CD4-positive, alpha-beta T cell treated with Interleukin-10 for 1 hour (primary cell): ENCODE measurements at places on chromosomes 5 and 9.

DNA sequence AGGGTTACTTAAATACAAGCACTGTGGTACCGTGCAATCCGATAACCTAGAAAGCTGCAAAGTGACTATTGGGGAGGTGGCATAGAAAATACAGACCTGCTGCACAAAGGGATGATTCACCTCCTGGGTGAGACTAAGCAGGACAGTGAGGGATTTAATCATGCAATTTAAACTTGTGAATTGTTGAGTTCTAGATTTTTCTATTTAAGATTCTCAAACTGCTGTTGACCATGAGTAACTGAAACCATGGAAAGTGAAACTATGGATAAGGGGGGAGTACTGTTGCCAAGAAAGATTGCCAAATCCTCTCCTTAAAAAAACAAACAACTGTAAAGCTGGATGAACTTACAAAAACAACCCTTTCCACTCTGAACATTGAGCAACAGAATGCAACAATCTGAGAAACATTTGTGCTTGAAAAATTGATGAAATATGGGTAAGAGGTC lies 61.5 kb upstream of the NUDT12 start:
- no peak for DNase-seq

DNA sequence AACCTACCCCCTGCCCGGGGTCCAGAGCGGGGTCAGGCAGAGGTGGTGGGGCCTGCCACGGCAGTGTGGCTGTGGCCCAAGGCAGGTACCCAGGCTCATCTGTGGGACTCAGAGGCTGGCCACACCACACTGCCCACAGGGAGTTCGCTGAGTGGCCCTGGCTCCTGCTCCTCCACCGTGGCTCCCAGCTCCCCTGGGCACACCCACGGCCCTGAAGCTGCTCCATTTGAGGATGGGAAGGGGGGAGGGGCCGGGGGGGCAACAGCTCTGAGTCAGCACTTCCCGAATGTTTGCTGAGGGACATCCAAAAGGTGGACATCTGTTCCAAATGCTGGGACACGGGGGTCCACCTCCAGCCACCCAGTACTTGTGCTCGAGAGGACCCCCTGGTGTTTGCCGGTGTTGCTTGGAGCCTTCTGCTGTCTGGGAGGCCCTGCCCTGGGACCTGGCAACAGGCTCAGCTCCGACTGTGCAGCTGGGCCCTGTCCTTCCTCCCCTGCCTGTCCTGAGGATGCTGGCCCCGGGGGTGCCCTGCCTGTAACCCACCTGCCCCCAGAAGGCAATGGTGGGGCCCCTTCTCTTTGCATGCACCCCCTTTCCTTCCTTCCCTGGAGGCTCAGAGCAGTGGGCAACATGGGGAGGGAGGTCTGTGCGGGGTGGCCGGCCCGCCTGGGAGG lies 2.5 kb upstream of the NRARP start:
- no peak for DNase-seq

DNA sequence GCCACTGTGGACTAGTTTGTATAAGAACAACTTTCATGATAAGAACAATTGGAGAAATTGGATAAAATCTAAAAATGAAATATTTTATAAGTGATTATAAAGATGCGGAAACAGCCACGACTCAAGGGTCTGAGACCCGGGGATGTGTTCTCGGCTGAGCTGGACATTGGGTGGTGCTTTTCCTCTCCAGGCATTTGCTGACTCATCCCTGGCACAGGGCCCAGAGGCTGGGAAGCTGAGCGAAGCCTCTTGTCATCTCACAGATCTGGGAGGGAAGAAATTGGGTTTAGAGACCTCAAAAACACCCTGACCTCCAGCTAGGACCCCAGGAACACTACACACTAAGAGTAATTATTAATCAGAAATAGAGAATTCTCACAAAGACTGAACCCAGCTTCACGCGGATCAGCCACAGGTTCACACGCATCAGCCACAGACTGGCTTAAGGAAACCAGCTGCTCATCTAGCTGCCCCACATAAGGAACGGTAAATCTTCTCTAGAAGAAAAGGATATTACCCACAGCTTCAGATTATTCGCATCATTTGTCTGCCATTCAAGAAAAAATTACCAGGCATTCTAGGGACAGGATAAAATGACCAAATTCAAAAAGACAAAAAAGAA lies 2.8 kb upstream of the OR2V1 start:
- no peak for DNase-seq

DNA sequence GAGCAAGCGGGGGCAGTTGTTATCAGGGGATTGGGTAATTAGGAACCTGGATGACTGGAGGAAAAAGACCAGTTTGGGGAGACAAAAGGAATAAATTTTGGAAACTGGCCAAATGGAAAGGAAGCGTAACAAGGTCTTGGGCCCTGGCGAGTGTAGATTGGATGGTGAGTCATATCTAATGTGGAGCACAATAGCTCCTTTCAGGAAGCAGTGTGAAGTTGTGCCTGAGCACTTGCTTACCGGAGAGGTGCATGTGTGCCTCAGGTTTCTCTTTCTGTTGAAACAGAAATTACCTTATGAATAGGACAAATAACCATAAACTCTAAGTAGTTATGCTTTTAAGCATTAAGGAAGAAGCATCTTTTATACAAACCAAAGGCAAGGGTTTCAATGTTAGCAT lies 176.4 kb downstream of the KIF4B start:
- DNase-seq: no peak
